ENCODE measurements at places on chromosomes 1 and 21.

- no peak for DNase-seq
Observed at GRCh38 chr1:171715813-171716251, 26.0 kb downstream of the VAMP4 start.

- DNase-seq = peak; percentile 27
Observed at GRCh38 chr21:25329227-25329825, 278.0 kb downstream of the MRPL39 start.

DNA sequence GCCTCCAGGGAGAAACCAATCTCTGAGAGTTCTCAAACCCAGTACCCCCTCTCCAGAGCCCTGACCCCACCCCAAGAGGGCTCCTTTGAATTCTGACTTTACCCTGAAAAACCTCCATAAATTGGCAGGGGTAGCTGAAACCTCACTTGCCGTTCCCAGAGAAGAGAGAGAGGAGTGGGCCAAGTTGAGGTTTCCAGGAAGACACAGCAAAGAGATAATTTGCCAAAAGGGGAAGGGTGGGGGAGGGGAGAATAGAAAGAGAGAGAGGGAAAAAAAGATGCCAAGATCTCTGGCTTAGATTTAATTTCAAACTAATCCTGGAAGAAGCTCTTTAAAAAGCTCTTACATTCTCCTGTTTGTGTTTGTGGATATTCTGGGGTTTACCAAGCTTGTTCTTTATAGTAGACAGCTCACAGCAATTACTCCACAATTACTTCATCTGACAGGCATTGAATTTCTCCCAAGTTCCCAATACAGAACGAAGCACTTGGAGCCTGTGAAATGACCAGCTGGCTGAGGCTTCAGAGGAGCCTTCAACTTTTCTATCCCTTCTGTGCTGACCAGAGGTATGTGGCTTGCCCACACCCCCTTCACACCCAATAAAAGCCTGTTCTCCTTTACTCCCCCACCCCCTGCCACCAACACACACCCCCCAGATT, 1.1 kb upstream of the GRHL3 start:
- DNase-seq = no peak

DNA sequence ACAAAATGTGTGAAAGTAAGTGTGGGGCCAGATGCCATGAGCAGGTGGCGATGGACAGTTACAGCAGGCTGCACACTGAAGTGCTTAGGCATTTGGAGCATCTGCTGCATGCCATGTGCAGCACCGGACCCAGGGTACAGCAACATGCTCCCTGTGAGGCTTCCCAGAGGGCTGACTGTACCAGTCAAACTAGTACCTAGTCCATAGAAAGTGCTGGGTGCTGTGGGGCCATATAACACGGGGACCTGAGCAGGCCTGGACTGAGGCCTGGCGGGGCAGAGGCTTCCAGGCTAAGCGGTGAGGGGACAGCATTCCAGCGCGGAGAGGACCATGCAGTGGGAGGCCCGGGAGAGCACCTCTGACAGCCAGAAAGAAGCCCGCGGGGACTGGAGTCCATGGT, 29.9 kb upstream of the PKP1 start:
- DNase-seq = no peak

- DNase-seq = no peak
Observed at GRCh38 chr1:201850053-201850397, 21.1 kb downstream of the IPO9 start.

DNA sequence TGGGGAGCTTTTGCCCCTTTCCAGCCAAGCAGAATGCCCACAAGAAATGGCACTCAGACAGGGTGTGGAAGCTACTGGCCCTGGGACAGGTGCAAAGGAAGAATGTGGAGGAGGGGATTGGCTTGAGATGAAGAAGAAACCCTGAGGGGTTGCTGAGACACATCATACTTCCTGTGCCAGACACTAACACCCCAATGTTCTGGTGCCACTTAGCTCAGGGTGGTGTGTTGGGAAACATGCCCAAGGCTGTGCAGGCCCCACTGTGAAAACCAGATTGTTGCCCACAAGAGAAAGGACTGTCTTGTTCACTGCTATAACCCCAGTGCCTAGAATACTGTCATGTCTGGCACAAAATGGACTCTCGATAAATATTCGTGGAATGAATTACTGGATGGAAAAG, 9.9 kb upstream of the PAQR6 start:
- no peak for DNase-seq

- no peak for DNase-seq
Observed at GRCh38 chr1:64499966-64500365, 30.0 kb downstream of the CACHD1 start.

DNA sequence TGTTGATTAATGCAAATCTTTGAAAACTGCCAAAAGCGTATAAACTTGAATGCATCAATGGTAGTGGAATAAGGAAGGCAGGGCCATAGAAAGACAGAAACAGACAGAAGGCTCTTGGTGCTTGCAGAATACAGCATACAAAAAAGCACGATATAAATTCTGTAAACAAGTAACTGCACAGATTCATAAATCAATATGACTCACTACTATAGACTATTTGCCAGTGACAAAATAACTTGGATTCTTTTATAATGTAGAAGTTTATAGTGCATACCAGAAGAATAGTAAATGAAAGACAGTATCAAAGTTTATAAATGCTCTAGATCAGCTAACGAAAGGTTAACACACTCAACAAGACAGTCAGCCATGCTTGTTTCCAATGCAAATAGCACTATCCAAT, 349.6 kb downstream of the PTBP2 start:
- no peak for DNase-seq

DNA sequence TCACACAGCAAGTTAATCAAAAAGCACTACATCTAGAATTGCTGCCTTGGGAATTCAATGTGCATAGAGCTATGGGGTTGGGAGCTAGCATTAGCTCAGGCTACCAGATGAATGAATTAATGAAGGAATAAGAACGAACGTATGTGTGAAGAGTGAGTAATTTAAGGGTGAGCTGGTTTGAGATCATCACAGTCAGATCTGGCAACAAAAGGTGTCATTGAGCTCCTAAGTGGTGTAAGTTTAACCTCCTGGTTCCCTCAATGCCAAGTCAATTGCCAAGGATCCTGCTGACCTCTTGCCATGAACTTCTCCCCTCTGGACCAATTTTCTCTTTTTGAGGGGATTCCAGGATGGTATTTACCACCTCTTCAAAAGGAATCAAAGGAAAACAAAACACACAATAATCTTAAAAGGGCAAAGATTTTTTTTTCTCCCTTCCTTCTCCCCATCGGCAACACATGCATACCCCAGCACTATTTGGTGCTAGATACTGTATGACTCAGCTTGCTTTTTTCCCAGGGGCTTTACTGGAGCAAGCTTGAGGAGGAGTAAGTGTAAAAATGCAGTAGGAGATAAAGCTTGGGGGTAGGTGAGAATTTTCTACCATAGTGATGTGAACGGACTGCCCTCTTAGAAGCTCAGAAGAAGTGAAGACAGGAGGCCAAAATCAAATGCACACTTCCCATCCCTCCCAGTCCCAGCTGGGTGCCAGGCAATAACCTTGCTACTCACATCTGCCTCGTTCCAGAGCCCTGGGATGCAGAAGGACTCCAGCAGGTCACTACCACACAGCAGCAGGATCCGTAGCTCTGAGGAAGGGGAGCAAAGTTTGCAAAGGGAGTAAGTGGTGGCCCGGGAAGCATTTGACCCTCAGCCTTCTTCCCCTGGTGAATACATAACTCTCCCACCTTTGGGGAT, 92.0 kb downstream of the LAMC2 start:
- DNase-seq = peak; percentile 39

DNA sequence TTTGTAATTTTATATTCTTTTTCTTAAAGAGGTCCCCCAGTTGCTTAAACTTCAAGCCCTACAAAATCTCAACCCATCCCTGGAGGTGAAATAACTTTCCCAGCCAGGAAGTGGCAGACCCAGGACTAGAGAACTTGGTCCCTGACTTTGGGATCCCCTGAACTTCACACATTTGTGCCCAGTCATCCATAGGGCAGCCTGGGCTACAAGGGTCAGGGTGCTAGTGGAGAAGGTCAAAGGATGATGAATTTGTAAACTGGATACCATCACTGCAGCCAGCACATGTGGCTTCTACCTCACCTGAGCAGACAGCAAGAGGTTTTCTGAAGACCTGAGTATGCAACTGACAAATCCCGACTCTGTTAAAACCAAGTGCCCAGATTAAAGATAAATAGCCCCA, 31.4 kb downstream of the HIVEP3 start:
- no peak for DNase-seq

DNA sequence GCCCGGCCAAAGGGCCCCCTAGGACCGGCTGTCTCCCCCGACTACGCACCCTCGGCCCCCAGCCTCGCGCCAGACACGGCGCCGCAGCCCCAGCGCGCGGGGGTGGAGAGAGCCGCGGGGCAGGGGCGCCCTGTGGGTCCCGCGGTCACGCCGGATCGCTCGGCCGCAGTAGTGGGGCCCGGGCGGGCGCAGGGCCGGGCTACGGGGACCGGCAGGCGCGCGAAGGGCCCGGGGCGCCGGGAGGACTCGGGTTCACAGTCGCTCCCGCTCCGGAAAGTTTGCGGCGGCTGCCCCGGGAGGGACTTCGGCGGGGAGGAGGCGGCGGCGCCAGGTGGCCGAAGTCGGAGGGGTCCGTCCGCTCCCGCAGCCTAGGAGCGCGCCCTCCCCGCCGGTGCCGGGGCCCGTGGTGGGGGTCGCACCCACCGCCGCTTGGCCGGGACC, 7.1 kb upstream of the ZNF669 start:
- no peak for DNase-seq

GRCh38 chr1:29683472-29683871, 447.1 kb downstream of the PTPRU start:
- DNase-seq = no peak

- DNase-seq = no peak
Observed at GRCh38 chr1:93330196-93330595, 15.5 kb upstream of the DR1 start.

All from epithelial cell of prostate (primary cell).